ENCODE measurements at places on chromosomes 7 and 10. TPM values are rescaled to one million over a fixed set of nuclear protein-coding genes. Genes with fewer than 3 reads are reported as not detected.

The A1CF gene
- total RNA-seq, result not detected

The ATG9B gene
- total RNA-seq, result 8.0 TPM

The BMPER gene
- not detected for total RNA-seq

The PIK3AP1 gene
- 1.3 TPM for total RNA-seq

The FAM237B gene
- not detected for total RNA-seq

The VSIR gene
- not detected for total RNA-seq

The TMEM140 gene
- not detected for total RNA-seq

The CDK6 gene
- 42.9 TPM for total RNA-seq

The NCOA4 gene
- 78.6 TPM for total RNA-seq

The MRLN gene
- total RNA-seq, result not detected

The NRF1 gene
- total RNA-seq, result 27.5 TPM

The CFAP46 gene
- 4.4 TPM for total RNA-seq

The GPR22 gene
- not detected for total RNA-seq

The PSTK gene
- total RNA-seq, result 5.8 TPM

The SLC16A12 gene
- not detected for total RNA-seq

The CRHR2 gene
- total RNA-seq, result 0.18 TPM

The CABCOCO1 gene
- 0.30 TPM for total RNA-seq

The LAMB1 gene
- 131 TPM for total RNA-seq

The INMT gene
- 0.34 TPM for total RNA-seq

The AKR1C4 gene
- not detected for total RNA-seq

The NPC1L1 gene
- total RNA-seq, result 0.18 TPM

The ACSM6 gene
- not detected for total RNA-seq

The EVX1 gene
- total RNA-seq, result 0.80 TPM

The CYP26A1 gene
- total RNA-seq, result 0.23 TPM

The EBLN1 gene
- not detected for total RNA-seq

The C7orf57 gene
- not detected for total RNA-seq

The WNT8B gene
- 3.8 TPM for total RNA-seq

The NODAL gene
- total RNA-seq, result not detected

The PIP gene
- total RNA-seq, result not detected

The LRIT1 gene
- total RNA-seq, result not detected

The PCLO gene
- 3.5 TPM for total RNA-seq

The OR2A5 gene
- total RNA-seq, result not detected

The ABCC2 gene
- 6.2 TPM for total RNA-seq

The NRG3 gene
- total RNA-seq, result 3.4 TPM

The HGF gene
- 0.05 TPM for total RNA-seq

The MEOX2 gene
- 1.4 TPM for total RNA-seq

The MRPL32 gene
- total RNA-seq, result 50.1 TPM

The PDE1C gene
- 1.1 TPM for total RNA-seq

The RTKN2 gene
- total RNA-seq, result 27.5 TPM

Data from neural crest cell (in vitro differentiated cells).